ENCODE measurements at places on chromosomes 16 and 17.

DNA sequence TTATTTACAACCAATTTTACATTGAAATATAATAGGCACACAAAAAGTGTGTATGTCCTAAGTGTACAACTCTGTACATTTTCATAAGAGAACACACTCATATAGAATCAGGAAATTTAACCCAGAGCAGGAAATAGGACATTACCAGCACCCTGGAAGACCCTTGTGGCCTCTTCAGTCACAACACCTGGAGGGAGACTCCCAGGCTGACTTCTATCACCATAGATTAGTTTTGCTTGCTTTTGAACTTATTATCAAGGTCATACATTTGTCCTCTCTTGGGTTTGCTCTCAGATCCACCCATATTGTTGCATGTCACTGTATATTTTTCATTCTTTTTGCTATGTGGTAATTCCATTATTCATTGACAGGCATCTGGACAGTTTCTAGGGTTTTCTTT is 5.8 kb downstream of the RIPOR1 start:
- DNase-seq = no peak

DNA sequence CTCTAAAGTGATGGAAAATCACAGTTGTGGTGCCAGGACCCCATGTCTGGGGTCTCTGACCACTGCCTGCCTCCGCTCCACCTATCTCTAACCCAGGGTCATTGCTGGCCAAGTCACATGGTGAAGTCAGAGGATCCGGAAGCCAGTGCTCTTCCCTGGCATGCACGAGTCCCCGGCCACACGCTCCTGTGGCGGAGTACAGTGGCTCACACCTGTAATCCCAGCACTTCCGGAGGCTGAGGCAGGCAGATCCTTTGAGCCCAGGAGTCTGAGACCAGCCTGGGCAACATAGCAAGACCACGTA is 21.5 kb upstream of the RBFOX3 start:
- DNase-seq = no peak

GRCh38 chr16:48317614-48318315 is 67.4 kb downstream of the SIAH1 start:
- peak; percentile 87 for DNase-seq

DNA sequence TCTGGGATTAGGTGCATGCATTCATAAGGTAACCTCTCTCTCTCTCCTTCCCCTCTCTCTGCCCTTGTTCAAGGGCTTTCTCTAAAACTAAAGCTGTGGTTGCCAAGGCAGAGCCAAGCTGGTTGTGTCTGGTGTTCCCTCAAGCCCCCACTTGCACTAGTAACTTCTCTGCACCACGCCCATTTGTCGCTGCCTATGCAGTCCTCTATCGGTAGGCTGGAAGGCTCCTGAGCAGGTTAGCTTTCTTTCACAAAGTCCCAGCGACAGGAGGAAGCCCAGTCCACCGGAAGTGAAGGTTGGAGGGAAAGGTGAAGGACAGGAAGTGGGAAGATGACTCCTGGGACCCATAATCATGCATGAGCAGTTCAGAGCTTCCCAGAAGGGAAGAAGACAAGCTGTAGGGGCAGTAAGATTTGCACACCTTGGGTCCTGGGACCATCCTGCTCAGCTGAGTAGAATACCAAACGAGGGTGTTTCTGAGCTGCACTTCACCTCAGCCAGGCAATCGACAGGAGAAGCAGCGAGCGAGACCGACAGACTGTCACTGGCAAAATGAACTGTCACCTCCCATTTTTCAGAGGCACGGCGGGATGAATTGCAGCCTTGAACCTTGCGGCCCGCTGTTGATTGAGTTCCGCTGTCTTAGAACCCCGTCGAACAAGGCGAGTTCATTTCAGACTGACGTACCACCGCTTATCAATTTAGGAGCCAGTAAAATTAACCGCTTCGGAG is 14.7 kb upstream of the SKAP1 start:
- DNase-seq = no peak

GRCh38 chr17:54882371-54882770 is 18.3 kb upstream of the TOM1L1 start:
- DNase-seq = no peak

- no peak for DNase-seq
Measured at GRCh38 chr17:38358586-38359513, 7.2 kb downstream of the SOCS7 start.

DNA sequence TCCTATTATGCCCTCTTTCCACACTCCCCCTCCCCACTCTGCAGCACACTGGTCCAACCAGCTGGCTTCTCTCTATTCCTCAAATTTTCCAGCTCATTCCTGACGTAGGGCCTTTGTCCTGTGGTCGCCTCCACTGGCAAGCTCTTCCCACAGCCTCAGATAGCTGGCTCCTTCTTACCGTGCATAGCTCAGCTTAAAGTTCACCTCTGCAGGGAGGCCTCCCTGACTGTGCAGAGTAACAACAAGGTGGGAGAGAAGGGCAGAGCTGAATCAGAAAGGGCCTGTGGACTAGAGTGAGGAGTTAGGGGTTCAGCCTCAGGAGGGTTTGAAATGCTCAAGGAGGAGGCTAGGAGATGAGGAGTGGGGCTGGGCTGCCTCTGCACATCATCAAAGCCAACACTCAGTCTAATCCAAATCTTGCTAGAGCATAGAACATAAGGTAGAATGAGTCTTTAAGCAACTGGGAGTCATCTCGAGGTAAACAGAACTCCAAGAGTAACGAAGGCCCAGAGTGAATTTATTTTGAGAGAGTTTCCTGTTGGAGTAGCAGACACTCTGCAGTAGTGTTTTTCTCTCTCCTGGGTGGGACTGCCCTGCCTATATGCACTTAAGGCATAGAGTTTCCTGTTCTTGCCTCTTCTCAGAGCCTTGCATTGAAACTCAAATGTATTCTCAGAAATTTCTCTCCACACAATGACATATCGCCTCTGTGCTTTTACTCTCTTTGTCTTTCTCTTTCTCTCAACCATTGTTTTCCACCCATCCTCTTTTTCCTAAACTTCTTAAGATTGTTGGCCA is 19.4 kb downstream of the SPPL2C start:
- no peak for DNase-seq

DNA sequence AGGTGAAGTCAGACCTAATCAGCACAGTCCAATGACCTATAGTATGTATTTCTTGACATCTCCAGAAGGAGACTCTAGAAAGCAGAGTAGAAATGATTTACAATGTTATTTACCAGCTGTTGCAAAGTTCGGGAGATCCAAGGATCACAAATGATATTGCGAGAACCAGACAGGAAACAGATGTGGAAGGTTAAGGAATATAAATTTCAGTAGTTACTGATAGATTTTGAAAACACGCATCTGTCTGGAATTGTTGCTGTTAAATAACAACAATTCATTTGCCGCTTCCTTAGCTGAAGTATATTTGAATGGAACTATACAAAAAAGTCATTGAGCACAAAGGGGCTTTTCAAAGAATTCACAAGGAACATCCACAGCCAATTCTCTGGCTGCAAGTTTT is 72.0 kb downstream of the STXBP4 start:
- DNase-seq = no peak

DNA sequence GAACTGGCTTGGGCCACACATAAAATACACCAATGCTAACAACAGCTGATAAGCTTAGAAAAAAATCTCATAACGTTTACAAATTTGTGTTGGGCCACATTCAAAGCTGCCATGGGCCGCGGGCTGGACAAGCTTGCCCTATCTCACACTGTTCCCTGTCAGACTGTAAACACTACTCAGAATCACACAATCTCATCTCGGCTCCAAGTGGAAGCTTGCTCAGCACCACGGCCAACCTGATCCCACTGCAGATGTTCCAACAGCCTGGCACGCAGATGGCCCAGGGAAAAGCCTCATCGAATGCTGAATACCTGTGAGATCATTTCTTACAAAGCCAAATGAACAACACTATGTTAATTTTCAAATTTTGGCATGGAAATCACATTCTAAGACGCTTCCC is 125.8 kb downstream of the ANKRD11 start:
- DNase-seq = peak; percentile 56

DNA sequence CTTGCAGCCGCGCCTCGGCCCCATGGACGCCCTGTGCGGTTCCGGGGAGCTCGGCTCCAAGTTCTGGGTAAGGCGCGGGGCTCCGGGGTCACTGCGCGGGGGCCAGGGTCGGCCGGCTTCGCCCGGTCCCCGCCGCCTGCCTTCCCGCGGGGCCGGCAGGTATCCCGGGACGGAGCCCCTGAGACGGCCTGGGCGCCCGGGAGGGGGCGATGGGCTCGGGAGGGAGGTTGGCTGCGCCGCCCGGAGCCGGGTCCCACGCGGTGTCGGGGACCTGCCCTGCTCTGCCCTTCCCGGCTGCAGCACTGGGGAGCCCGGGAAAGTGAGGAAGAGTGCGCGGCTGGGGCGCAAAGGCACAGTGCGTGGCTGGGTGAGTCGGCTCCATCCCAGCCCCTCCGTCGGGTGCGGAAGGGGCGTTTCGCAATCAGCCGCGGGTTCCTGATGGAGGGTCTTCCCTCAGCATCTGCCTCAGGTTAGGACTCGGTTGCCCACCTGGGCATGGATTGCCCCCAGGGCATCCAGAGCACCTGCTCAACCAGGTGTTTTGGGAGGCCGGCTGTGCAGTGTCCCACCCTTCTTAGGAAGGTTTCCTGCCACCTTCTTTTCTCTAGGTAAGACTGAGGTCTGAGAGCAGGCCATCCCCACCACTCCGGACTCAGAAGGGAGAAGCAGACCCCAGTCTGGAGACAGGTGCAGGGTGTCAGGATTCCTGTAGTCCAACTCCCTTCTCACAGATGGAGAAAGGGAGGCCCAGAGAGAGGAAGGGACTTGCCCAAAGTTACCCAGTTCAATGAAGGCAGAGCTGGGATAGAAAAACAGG is 442 bp downstream of the ABCC3 start:
- DNase-seq = no peak

DNA sequence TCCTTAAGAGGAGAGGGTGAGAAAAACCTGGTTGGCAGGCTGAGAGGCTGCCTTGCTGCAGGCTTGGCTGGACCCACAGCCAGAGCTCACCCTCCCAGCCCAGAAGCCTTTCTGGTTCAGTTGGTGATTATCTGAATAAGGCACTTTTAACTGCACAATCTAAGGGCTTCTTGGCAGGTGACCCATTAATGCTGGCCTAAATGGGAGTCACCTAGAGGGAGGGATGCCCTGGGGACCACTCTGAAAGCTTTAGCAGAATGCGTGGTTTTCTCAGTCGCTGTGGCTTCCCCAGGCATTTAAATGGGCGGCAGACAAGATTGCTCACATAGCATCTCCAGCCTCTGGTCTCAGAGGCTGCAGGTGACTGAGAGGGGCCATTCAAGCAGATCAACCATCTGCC is 33.2 kb upstream of the SHISA9 start:
- no peak for DNase-seq

DNA sequence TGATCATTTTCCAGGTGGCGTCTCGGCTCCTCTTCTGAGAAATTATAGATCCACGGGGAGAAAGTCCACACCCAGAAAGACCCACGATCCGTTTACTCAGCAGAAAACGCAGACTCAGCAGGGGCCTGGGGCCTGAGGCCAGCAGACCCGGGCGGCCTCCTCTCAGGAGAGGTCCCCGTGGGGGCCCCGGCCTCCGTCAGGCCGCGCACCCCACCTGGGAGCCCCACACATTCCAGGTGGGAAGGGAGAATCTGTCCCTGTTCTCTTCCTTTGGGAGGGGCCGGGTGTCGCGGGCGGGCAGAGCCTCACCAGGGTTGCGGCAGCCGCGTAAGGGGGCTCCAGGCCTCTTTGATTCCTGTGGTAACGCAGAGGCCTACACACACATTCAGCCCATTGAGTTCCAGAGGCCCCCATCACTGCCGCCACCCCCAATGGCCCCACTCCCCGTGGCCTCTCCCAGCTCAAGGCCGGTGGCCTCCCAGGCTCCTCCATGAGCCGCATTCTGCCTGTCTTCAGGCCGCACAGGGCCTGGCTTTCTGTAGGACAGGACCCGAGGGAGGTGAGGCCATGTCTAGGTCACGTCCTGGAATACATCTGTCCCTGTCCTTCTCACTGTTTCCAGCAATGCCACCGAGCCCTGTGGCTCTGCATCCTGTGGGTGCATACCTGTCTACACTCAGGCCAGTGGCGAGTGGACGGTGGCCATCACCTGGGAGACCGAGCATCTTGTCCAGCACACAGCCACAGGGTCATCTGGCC is 1.6 kb upstream of the IGFALS start:
- DNase-seq = no peak
